ENCODE measurements at places on chromosomes 2 and 18. TPM values are rescaled to one million over a fixed set of nuclear protein-coding genes. Genes with fewer than 3 reads are reported as not detected.

The POTEJ gene
- total RNA-seq: not detected

The PMAIP1 gene
- total RNA-seq: 15.7 TPM

The PSMA8 gene
- total RNA-seq: not detected

The CXCR1 gene
- total RNA-seq: 0.31 TPM

The SLC8A1 gene
- 30.6 TPM for total RNA-seq

- no peak for DNase-seq
Measured at GRCh38 chr18:45102863-45103262, 422.2 kb downstream of the SETBP1 start.

DNA sequence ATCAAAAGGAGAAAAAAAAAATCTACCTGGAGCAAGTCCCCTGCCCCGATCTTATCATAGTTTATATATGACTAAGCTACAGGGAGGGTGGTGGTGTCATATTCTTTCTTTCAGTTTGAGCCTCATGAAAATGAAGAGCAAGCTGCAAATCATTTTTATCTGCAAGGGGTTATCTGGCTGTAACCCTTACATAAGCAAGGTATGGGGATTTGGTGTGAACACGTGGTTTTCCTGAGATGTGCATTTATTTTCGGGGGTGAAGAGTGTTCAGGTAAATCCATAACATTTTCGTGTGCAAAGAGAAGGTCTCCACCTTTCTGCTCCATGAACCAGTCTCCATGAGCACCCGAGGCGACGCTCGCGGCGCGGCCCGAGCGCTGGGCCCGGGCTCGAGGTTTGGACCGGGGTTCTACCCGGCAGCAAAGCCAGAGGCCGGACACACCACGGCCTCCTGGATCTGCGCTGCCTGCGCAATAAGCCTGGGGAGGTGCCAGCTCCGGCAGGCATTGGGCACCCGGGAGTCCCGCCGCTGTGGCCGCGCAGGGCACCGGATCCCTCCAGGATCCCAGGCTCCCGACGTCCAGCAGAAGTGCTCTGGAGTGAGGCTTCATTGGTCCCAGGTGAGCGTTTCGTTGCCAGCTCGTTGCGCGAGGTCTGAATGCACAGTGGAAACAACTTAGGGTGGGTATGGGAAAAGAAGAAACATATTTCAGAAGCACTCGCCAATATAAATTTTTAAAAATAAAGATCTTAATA lies 36.1 kb upstream of the GPD2 start:
- DNase-seq: no peak

GRCh38 chr2:240958366-240959213 lies 39.8 kb upstream of the SNED1 start:
- no peak for DNase-seq

- DNase-seq: no peak
Measured at GRCh38 chr2:215929602-215930335, 83.6 kb downstream of the MREG start.

- DNase-seq: peak; percentile 12
Measured at GRCh38 chr2:125471963-125472362, 1184.0 kb upstream of the GYPC start.

DNA sequence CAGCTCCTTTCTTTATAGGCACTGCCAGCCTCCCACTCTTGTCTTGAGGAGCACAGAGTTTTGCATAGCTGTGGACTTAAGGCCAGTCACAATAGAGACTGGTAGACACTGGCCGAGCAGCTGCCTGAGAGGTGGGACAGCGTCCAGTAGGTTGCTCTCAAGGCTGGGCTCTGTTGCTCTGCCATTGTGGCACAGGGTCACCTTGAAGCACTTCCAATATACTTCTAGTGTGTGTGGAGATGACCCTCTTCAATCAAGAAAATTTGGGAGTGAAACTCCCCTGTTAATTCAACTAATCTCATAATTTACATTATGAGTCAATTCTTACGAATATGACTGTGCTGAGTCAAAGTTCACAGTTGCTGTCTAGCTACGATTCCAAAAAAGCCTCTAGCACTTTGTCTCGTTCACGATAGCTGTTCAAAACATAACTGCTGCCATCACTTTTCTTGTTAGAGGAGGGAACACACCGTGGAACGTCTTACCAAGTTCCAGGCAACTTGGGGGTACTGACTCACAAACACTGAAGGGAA lies 636.2 kb downstream of the EPHA4 start:
- no peak for DNase-seq

- no peak for DNase-seq
Measured at GRCh38 chr2:166373105-166373504, 2.6 kb downstream of the SCN9A start.

DNA sequence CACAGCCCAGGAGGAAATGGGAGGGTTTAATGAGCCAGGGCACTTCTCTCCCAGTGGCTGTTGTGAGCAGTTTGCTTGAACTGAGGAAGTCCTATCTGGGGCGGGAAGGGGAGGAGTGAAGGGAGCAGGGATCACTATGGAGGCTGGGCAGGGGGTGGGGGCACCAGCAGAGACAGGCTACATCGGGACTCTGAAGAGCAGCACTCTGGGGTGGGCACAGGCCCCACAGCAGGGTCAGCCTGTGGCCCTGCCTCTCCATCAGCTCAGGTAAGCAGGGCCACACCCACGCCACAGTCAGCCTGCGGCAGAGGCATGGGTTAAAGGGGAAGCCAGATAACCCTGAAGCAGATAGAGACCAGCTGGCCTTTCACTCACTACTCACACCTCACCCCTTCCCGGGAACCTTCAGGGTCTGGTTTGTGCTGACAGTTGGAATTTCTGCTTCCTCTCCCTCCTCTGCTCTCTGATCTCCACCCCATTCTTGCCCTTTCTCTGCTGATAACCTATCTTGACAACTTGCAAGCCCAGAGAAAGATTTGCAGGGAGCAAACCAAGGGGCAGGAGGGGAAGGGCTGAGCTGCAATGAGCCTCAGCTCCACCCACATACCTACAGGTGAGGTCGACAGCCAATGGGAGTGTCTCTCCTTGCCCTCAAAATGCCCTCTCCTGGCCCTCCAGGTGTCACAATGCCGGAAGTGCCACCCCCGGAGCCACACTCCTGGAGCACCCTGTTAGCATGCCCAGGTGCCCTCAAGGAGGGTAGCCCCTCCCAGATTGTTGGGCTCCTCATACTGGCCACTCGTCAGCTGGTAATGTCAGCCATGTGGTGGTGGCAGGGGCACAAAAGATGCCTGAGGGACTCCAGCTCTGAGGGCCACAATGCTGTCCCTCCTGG lies 3.7 kb downstream of the SIGLEC15 start:
- DNase-seq: no peak

- DNase-seq: peak; percentile 88
Measured at GRCh38 chr2:173681881-173682650, 283.1 kb downstream of the SP3 start.

DNA sequence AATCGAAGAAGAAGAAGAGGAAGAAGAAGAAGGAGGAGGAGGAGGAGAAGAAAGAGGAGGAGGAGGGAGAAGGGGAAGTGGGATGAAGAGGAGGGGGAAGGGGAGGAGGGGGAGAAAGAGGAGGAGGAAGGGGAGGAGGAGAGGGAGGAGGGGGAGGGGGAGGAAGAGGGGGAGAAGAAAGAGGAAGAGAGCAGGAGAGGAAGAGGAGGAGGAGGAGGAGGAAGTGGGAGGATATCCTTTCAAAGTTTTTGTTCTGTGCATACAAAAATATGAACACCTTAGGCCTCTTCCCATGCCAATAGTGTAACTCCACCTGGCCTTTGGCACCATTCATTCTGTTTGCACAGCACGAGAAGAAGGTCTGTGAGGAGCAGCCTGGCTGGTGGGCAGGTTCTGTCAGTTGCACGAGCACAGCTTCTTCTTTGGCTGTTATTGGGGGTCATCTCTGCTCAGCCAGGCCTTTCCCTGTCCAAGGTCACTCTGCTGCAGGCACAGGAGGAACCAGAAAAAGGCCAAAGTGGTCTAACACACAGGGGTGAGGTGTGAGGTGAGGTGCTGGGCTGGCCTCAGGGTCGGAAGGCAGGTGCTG lies 25.8 kb upstream of the PLB1 start:
- no peak for DNase-seq

GRCh38 chr2:19643117-19643518 lies 258.7 kb downstream of the TTC32 start:
- peak; percentile 11 for DNase-seq

DNA sequence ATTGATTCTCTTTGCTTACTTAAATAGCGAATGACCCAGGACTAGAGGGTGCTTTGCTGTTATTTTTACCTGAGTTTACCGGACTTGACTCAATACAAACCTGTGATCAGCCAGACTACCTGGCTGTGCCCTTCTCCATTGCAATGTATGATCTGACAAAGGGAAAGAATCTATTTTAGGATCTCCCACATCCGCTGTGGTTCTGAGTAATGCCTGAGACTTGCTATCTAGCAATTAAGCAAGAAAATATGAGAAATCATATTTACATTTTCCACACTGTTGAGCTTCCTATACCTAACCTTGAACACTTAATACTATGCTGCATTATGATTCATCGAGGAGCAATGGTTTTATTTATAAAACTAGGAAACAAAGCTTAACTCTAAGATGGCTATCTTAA lies 215.2 kb downstream of the RAD51AP2 start:
- DNase-seq: no peak

DNA sequence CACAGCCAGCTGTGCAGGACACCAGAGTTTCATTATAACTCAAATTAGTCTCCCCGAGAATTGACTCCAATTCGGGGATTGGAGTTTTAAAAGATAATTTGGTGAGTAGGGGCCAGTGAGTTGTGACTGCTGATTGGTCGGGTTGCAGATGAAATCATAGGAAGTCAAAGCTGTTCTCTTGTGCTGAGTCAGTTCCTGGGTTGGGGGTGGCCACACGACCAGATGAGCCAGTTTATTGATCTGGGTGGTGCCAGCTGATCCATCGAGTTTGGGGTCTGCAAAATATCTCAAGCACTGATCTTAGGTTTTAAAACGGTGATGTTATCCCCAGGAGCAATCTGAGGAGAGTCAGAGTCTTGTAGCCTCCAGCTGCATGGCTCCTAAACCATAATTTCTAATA lies 82.7 kb upstream of the SLC66A3 start:
- no peak for DNase-seq

DNA sequence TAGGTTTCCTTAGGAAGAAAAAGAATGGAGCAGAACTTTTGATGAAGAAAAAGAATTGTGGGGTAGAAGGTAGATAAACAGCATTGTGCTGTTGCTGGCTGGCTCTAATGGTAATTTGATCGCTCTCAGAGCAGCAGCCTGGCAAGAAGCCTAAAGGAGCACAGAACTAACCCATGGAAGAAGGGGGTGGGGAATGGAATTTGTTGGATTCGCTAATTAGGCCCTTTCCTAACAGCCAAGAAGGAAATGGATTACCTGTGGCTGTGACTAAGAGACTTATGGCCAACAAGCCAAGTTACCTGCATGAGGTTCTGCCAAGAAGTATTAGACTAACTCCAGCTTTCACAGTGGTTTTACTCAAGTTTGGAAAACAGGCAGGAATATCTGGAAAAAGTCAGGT lies 210.6 kb downstream of the IKZF2 start:
- DNase-seq: peak; percentile 80

GRCh38 chr2:8378016-8378810 lies 303.6 kb upstream of the ID2 start:
- no peak for DNase-seq

DNA sequence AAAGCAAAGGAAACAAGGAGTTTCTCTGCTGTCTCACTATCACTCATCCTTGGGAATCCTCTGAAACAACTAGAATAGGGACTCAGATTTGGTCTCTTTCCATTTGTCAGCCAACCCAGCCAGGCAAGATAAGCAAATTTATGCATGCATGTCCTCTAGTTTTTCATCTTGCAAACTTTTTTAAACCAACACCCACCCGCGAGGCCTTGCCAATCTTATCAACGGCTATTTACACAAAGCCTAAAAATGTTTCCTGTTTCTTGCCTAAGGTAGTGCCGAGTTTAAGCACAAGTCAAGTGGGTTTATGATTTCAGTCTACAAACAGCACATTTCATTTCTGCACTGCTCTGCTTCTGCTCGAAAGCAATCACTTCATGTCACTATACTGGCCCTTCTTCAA lies 240.9 kb downstream of the STK39 start:
- DNase-seq: no peak
